Kidney epithelial cell (primary cell): ENCODE measurements at places on chromosomes 1 and 21.

DNA sequence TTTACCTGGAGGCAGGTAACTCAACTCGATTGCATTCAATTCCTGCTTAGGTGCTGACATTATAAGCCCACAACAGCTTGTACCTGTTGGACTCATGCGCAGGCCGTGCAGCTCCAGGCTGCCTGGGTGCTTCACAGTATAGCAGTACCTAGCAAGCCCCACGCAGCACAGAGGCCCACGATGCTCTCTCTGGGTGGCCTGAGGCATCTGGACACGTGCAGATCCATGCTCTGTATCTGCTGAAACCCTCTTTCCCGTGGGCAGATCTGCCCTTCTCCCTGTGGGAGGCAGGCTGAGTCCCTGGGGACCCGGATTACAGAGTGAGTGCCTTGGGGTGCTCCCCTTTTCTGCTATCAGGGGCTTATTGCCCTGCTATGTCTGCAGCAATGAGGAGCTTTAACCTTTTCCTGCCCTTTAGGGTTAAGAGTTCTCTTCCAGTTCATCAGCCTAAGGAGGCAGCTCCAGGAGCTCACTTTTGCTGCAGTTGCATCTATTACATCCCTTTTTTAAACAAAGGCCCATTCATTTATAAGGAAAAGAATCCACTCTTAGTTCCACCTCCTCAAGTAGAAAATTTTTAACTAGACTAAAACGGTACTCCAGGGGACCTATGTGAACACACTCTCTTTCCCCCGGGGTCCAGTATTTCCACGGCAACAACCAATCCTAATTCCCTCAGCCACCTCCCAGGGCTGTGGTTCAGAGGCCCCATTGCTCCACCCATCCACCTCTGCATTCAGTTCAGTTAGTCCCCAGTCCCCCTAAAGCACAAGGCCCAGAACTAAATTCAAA, 19.3 kb downstream of the ITPKB start:
- DNase-seq, result no peak

GRCh38 chr1:96565546-96565945, 156.0 kb upstream of the PTBP2 start:
- DNase-seq, result no peak

DNA sequence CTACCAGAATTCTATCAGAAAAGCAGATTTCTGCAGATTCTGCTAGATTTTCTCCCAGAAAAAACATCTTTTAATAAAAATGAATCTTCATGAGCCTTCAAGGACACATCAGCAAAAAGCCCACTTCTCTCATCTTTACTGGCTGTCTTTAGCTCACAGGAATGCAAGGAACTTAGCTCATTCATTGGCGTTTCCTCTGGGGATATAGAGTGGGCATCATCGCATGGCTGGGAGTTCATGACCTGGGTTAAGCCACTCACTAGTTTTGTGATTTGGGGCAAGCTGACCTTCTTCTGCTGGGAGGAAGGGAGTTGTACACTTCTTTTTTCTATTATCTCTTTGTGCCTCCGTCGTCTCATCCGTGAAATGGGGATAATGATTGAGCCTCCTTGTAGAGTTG, 149.7 kb downstream of the KAZN start:
- DNase-seq, result no peak

DNA sequence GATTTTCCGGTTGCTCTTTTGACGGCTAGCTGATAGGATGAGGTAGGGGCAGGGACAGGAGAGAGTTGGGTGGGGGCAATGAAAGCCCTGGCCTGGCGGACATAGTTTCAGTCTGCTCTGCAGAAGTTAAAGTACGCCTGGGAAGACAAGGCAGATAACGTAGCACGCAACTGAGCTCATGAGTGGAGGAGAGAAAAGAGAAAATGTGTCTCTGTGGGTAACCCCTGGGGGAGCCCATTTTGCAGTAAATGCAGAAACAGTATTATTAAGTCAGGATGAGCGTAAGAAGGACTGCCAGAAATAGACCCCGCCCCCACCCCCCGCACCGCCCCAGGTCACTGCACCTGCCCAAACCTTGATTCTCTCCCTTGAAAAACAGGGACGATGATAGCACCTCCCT, 51.7 kb upstream of the TARBP1 start:
- DNase-seq, result no peak

DNA sequence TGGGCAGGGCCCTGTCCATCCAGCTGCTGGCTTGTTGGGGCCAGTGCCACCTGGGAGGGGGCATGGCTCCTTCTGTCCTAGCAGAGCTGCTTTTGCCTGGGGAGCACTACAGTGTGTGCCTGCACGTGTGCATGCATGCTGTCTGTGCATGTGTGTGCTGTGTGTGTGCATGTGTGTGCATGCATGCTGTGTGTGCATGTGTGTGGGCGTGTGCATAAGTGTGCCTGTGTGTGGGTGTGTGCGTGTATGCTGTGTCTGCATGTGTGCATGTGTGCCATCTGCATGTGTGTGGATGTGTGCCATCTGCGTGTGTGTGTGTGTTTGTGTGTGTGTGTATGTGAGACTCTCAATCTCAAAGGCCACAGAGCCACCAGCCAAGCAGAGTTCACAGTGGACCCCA, 8.3 kb upstream of the PRKCZ start:
- DNase-seq, result no peak

GRCh38 chr1:211735208-211736170, 60.1 kb upstream of the NEK2 start:
- peak; percentile 77 for DNase-seq

DNA sequence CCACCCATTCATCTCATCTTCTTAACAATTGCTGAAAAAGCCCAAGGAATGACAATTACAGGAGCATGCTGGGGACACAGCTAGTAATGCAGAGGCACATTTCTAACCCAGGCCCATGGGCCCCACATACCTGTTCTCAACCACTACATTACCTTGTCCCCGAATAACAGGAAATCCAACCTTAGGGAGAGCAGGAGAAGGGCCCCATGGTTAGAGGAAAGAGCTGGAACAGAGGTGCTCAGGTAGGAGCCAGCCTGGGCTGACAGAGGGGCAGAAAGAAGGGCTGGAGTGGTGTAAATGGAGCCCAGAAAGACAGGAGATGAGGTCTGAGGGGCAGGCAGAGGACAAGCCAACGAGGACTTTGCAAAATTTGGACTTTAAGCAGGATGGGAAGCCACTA, 11.4 kb upstream of the S100A8 start:
- DNase-seq, result no peak

GRCh38 chr1:97366984-97367383, 553.9 kb downstream of the DPYD start:
- no peak for DNase-seq

DNA sequence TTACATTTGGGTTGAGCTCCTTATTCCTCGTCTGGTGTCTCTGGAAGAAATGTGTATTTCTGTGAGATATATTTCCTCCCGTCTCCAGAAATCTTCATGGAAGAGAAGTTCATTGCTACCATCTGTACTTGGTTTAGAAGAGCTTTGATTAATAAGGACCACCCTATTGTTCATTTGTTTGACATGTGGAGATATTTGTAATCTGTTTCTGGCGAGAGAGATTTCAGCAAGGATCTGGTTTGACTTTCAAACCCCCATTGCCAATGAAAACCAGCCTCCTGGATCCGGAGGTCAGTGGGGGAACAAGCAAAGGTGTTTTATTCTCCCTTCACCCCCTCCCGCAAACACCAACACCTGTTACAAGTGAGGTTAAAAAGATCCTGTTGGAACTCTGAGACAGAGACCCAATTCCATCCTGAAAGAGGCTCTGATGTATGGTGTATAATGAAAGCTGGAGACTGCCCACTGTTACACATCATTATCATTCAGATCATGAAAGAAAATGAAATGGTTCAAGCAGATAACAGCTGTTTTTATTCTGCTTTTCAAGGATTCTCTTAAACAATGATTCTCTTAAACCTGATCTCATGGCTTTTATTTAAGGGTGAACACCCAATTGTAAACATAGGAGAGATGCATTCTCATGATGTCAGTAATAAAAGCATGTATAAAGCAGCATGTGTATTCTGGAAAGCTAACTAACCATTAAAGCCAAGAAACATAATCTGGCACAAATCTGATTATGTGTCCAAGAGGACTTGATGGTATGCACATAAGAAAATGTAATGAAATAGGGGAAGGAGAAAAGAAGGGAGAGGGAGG, 393.5 kb upstream of the ADGRL2 start:
- DNase-seq, result no peak

- DNase-seq, result no peak
Observed at GRCh38 chr1:8495928-8496401, 178.1 kb downstream of the SLC45A1 start.

DNA sequence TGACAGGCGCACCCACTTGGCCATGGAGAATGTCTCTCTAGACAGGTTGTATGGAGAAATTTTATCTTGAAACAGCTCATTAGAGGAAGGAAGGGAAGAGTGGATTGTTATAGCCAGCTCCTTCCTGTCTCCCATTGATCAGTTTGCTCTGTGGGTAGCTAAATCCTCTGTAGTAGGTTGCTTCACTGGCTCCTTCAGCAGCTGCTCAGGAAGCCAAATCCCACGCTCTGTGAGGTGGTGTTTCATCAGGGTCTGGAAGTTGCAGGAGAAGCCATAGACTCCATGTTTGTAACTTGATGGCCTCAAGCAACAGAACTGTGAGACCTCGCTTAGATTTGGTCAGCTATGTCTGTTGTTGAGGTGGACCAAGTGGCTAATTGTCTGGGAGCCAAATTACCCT, 6.8 kb upstream of the NFYC start:
- no peak for DNase-seq

- DNase-seq, result no peak
Observed at GRCh38 chr1:180210008-180210620, 19.9 kb upstream of the LHX4 start.

DNA sequence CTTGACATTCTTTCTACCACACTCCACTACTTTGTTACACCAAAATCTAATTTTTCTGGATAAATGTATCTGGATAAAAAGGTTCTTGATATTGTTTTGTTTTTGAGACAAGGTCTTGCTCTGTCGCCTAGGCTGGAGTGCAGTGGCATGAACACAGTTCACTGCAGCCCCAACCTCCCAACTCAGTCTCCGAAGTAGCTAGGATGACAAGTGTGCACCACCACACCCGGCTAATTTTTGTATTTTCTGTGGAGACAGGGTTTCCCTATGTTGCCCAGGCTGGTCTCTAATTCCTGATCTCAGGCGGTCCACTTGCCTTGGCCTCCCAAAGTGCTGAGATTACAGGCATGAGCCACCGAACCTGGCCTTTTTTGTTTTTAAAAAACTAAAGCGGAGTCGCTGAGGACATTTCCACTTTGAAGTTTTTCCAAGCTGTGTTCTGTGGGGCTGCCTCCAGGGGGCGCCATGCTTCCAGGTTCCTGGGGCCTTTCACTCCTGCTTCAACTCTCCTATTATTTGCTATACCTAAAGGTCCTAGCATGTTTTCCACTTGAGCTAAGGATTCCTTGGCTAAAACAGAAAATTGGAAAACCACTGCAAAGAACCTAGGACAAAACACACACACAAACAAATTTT, 14.1 kb upstream of the NCMAP start:
- DNase-seq, result no peak

GRCh38 chr1:81298266-81298665, 502.5 kb upstream of the ADGRL2 start:
- DNase-seq, result no peak

DNA sequence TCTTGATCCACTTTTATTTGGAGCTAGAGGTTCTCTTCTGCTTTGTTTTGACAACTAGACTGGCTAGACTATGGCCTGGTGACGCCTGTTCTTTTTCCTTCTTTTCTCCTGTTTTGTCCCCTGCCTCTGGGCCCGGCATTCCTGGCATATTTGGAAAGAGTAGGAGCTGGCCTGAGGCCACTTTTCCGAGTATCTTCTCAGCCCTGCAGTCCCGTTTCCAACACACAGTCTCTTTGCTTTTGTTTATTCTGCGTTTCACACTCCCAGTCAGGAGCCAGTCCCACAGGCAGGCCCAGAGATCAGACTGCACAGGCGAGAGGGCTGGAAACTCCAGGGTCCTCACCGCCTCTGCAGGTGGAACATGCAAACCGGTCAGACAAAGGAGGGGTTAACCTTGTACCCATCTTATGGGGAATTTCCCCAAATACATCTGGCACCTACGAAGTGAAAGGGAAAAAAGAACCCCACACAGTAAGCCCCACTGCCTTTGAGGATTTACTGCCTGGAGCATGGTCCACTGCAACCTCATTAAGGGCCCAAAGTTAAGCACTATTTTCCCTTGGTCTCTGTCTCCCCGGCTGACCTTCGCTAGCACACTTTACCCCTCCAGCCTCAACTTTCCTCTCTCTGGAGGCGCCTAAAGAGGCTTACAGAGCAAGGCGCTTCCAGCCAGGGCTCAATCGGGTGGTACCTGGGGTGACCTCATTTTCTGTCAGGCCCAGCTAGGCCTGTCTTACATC, 141.1 kb downstream of the TOMM20 start:
- no peak for DNase-seq

DNA sequence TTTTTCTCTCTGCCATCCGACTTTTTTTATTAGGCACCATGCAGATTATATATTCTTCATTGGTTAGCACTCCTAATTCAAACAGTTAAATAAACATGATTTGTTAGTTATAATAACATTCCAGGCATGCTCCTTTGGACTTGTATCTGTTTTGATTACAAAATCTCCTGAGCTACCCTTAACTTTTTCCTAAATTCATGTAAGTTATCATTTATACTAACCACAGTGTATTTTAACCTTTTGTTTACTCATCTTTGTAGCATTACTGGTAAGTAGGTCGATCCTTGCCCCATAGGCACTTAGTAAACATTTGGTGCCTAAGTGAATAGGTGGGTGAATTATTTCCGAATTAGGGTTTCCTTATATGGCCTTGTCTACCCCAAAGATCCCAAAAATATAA, 43.8 kb downstream of the MIER1 start:
- DNase-seq, result no peak

GRCh38 chr21:33857846-33858666, 57.5 kb downstream of the ATP5PO start:
- DNase-seq, result no peak

- no peak for DNase-seq
Observed at GRCh38 chr1:188402986-188403385, 1574.2 kb downstream of the PLA2G4A start.

- DNase-seq, result no peak
Observed at GRCh38 chr1:18351735-18352134, 129.0 kb upstream of the KLHDC7A start.

- no peak for DNase-seq
Observed at GRCh38 chr1:203744075-203744972, 20.7 kb upstream of the LAX1 start.

DNA sequence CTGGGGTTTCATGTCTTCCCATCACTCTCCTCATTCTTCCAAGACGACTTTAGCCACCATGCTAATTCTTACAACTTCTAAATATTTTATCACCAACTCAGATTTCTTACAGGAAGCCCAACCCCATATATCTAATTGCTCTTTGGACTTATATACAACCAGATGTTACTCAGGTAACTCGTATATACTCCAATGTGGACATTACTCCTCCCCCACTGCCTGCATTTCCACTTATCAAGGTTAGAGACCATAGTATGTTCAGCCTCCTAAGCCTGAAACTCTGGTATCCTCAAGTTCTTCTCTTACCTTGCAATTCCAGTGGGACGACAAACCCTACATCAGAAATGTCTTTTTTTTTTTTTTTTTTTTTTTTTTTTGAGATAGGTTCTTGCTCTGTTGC, 2.7 kb upstream of the RCC1 start:
- no peak for DNase-seq

- DNase-seq, result no peak
Observed at GRCh38 chr1:183284086-183284485, 98.0 kb downstream of the LAMC2 start.

GRCh38 chr1:32701421-32701911, 1.1 kb downstream of the SYNC start:
- no peak for DNase-seq

GRCh38 chr1:117735045-117735992, 129.5 kb downstream of the TENT5C start:
- peak; percentile 19 for DNase-seq

GRCh38 chr1:39992888-39993287, 37.9 kb downstream of the MFSD2A start:
- DNase-seq, result no peak
